Stimulated activated CD8-positive, alpha-beta memory T cell treated with anti-CD3 and anti-CD28 coated beads, Interleukin-15, amount 100 ng/mL, for 24 hours (primary cell): ENCODE measurements at places on chromosomes 11 and 22.

- no peak for DNase-seq
These were observed 32.8 kb downstream of the NRXN2 start for GRCh38 chr11:64690235-64690634.

GRCh38 chr22:45645526-45646414 is 25.9 kb upstream of the ATXN10 start:
- DNase-seq, result peak; percentile 73

GRCh38 chr22:20746431-20747189 is 27.3 kb upstream of the SERPIND1 start:
- no peak for DNase-seq

DNA sequence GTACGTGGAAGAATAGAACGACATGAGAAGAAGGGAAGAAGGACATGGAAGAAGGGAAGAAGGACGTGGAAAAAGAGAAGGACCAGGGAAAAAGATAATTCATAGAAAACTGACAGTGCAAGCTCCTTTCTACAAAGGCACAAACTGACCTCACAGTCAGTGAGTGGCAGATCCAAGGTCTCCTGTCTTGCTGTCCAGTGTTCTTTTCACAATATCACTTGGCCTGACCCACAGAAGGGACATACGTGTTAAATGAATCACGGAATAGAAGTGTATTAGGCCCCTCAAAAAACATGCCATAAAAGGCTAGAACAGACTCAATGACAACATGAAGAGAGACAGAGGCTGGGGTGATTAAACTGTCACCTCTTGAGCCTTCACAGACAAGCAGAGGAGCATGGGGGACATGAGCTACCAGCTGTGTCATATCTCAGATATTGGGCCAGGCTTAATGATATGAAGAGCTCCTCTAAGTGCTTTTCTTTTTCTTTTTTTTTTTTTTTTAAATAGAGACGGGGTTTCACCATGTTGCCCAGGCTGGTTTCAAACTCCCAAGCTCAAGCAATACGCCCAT is 4.6 kb downstream of the ASCC2 start:
- DNase-seq, result no peak

DNA sequence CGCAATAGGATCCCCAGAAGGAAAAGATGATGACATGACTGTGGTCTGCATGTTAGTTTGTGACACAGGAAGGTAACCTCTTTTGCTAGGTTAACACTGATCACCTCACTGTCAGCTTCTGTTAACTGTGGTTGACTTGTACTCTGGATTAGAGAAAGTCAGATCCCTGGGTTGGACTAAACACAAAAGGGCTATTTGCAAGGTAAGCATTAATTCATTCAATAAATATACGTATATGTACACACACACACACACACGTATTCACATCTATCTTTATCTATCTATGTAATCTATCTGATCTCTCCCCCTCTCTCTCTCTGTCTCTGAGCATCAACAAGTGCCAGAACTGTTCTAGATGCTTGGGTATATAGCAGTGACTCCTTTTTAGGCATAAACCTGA is 136.1 kb upstream of the SNX19 start:
- no peak for DNase-seq

- no peak for DNase-seq
These were observed 11.3 kb downstream of the VPS37C start for GRCh38 chr11:61149624-61150615.

DNA sequence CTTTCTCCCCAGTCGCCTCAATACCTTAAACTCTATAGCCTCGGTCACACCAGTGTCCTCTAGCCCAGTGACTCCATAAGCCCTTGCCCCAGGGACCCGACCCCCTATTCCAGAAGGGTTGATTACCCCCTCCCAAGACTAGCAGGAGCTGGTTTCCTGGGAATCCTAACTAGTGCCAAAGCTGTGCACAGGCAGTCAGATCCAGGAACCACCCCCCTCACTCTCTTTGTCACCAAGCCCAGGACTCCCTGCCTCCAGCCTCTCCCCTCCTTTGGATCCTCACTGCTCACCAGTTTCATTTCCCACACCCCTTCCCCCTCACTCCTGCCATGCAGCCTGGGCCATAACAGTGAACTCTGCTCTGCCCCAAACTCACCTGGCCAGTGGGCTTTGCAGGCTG is 9.8 kb downstream of the LTBP3 start:
- no peak for DNase-seq

DNA sequence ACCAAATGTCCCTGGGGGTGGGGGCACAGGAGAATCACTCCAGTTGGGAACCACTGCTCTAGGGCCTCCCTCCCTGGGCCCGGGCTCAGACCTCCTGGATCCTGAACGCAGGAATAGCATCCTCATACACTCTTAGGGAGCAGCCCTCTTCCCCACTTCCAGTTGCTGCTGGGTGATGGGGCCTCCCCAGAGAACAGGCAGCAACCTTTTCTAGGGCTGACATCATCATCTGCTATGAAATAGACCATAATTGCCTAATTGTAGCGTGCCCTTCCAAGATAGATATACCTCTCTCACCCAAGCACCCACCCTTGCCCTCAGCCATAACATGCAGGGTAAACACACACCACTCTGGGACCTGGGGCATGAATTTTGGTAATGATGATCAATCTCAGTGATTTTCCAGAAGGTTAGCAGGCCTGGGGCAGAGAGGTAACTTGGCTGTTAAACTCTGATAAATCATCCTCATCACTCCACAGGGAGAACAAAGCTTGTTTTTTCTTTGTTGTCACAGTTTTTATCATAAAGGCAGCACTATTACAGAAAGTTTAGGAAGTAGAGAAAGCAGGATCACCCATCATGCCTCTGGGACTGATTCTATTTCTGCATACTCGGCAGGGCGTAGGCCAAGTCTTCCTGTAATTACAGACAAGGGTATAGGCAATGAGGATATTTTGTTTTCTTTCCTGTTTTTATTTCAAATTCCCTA is 88.3 kb upstream of the PRDM11 start:
- DNase-seq, result no peak

GRCh38 chr11:105829084-105829483 is 193.0 kb downstream of the MSANTD4 start:
- DNase-seq, result no peak

DNA sequence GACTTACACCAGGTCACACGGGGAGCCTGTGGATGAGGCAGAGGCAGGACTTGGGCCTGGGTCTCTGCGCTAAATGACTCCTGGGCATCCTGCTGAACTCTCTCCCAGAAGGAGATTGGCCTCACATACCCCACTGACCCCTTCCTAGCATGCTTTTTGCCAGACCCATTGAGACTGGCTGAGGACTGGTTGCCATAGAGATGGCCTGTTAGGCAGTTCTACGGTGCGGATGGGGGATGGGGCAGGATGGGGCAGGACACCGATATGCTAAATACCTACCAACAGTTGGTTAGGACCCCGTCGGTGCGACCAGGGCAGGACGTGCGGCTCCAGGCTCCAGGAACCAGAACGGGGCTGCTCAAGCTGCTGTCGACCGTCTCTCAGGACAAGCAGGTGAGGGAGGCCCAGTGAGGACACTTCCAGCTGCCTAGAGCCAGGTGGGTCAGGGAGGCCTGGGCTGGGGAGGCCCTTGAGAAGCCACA is at the start of gene TSGA10IP:
TSGA10IP (plus strand) TSS at position 51 of the 482 bp plus-strand sequence; CDS start at position 247, 196 bp downstream.
- DNase-seq, result no peak

- DNase-seq, result no peak
These were observed 7.6 kb upstream of the KCTD17 start for GRCh38 chr22:37043828-37044538.

DNA sequence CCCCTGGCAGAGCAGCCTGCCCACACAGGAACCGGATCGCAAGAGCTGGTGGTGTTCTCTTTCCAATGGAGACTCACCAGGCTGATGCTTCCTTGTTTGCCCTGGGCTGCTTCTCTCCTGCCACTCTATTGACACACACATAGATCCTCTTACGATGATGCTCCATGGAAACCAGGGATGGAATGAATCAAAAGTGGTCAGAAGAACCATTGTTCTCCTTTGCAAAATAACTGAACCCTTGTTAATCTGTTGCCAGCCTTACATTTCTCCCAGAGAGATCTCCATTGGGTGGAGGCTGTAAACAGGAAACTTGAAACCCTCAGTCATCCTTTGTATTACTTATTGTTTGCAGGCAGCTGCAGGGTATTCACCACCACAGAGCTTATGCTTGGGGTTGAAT is 24.6 kb upstream of the LDLRAD3 start:
- no peak for DNase-seq

- no peak for DNase-seq
These were observed 2.4 kb downstream of the LARGE1 start for GRCh38 chr22:33917744-33918406.

DNA sequence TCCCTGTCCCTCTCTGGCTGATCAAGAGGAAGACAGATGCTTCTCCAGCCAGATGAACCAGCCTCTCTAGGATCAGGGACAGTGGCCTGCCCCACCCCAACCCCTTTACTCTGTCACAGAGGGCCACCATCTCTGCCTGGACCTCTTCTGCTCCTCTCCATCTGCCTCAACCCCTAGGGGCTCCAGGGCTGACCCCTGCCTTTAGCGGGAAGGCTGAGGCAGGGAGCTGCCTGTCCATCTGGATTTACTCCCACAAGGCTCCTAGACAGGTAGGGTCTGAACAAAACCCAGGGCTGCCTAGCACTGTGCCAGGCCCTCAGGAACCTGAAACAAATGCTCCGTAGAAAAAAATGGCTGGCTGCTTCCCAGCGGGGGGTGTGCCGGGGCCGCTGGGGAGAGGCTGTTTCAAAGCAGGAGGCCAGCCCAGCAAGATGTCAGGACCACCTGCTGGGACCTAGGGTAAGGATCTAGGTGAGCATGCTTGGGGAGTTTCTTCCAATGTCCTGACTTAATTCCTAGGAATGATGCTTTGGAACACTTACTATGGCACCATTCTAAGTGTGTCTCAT is 3.2 kb downstream of the CHST1 start:
- DNase-seq, result no peak

- no peak for DNase-seq
These were observed 733.5 kb downstream of the BRD1 start for GRCh38 chr22:49094151-49094550.

DNA sequence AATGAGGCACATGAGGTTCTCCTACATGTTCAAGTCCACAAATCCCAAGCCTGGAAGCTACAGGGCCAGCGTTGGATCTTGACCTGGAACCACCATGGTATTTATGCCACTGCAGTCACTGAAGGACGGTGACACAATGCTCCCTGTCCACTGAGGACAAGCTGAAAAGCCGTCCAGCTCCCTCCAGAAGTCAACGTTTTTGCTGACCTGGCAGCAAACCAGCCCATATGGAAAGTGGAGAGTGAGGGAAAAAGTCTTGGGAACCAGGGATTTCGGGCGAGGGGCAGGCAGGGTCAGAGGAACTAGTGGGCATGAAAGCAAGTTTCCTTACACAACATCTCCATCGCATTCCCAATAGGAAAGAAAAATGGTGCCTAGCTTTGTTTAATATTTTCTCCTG is 33.3 kb downstream of the OPCML start:
- no peak for DNase-seq

DNA sequence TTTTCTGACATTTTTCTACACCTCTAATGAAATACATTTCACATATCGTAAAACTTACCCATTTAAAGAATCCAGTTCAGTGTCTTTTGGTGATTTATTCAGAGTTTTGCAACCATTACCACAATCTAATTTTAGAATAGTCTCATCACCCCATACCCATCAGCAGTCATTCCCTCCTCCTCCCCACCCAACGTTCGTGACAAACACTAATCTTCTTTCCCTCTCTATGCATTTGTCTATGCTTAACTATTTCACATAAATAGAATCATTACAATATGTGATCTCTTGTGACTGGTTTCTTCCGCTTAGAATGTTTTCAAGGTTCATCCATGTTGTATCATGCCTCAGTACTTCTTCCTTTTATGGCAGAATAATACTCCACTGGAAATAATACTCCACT is 9.5 kb downstream of the TTC28 start:
- no peak for DNase-seq

- DNase-seq, result no peak
These were observed 4.8 kb upstream of the FBXO7 start for GRCh38 chr22:32469799-32470212.

DNA sequence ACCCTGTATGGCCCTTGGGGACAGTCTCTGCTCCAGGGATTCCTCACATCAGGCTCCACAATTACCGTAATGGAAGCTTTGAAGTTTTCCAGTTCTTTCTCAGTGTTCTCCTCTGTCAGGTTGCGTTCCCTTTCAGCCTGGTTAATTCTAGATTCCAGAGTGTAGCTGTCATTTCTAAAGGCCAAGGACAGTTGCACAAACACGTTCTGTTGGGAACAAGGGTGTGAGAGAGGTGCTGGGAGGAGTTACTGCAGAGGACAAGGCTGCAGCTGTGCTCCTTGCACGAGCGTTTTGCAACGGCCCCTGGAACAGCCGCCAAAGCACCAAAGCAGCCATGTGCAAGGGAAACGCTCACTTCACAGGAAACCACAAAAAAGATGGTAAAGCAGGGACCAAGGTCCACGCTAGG is 35.9 kb upstream of the LYVE1 start:
- DNase-seq, result no peak

DNA sequence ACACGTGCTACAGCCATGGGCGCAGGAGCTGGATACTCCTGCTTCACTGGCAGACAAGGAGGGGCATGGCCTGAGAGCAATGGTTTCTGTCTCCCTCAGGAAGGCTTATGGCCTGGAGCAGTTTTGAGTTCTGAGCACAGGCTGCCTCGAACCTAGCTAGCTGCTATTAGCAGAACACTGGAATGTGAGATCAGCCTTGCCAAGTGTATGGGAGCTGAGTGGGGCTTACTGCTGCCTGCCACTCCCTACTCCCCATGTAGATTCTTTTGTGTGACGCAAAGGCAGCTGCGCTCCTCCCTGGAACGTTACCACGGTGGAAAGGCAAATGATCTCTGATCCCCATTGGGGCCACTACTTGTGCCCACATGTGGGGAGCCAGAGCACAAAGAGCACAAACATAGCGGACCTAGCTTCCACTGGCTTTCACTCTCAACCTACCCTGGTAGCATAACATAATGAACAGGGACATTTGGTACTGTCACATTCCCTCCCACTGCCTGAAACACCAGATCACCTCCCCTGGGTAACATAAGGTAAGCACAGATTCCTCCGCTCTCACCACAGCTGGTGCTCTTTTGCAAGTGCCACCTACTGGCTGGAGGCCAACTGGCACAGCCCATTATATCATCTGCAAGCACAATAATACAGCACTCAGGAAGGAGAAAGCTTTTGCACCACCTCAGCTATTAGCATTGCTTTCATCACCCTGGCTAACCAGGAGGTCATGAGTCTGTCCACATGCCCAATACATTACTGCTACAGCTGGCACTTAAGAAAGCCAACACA is 84.6 kb upstream of the GUCY1A2 start:
- DNase-seq, result no peak

DNA sequence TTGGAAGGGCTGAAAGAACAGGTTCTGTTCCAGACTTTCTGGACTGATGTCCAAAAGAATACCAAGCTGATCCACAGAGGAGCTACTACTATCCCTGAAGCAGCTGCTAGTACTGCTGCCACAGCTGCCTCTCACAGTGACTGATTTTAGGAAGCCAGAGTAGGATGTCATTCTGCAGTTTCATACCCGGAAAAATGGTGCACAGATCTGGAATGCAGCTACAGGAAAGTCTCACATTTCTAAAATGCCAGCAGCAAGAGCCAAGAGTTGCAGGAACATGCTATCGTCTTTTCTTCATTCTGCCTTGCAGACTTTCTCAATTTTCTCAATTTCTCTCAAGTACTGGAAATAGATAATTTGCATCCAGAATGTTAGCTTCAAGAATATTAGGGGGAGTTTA is 19.4 kb upstream of the CCDC179 start:
- DNase-seq, result no peak
